Foreskin keratinocyte (primary cell): ENCODE measurements at places on chromosomes 6 and 20.

DNA sequence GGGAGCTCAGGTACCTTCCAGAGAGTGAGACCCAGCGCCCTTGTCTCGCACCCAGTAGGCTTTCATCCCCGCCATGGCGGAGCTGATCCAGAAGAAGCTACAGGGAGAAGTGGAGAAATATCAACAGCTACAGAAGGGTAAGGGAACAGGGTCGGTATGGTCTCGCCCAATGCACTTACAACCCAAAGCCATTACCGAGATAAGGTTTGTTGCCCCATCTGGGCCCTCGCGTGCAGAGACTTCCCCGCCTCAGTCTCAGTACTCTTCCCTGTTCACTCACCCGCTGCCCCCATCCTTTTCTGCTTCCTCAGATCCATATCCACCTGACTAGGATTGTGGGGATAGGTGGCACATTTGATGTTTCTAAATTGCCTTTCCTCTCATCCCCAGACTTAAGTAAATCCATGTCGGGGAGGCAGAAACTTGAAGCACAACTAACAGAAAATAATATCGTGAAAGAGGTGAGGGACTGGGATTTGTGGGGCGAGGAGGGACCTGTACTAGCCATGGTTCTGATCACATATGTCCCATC is 449 bp downstream of the PFDN6 start:
- no peak for DNase-seq

GRCh38 chr6:98641949-98642719 is 192.2 kb upstream of the POU3F2 start:
- DNase-seq: no peak

- no peak for DNase-seq
These were observed 19.5 kb upstream of the ADTRP start for GRCh38 chr6:11798096-11798495.

GRCh38 chr6:136383268-136383937 is 93.8 kb upstream of the BCLAF1 start:
- DNase-seq: no peak
